ENCODE measurements at places on chromosomes 12 and 14.

- DNase-seq = no peak
Observed at GRCh38 chr12:109029411-109029810, 8.5 kb upstream of the SVOP start.

DNA sequence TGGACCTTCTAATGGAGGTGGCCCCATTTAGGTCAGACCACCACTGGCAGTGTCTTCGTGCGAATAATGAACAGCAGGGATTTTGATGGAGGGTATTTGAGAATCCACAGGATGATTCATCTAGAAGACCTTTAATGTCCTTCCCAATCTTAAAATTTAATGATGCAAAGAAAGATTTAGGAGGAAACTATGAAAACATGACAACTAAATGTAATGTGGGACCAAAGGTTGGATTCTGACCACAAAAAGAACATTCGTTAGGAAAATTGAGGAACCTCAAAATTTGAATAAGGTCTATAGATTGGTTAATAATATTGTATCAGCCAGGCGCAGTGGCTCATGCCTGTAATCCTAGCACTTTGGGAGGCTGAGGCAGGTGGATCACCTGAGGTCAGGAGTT lies 78.2 kb upstream of the TMPO start:
- DNase-seq = no peak

GRCh38 chr14:42141328-42141727 lies 534.7 kb downstream of the LRFN5 start:
- DNase-seq = no peak

DNA sequence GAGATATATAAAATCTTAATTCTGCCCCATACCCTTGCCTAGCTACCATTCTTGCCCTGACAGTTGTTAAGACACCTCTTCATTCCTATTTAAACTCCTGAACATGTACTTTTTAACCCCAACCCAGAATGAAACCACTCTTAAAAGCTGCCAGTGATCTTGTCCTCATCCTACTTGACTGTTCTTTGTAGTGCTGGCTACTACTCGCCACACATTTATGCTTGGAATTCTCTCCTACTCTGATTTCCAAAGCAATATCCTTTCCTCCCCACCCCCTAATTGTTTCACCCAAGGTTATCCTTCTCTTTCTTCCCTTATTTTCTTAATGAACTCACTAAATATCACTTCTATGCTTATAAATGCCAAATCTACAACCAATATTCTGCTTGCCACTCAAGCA lies 4.1 kb downstream of the NFYB start:
- peak; percentile 14 for DNase-seq

Data from astrocyte of the spinal cord (primary cell).